Heart right ventricle (tissue), 16 donors: ENCODE measurements at places on chromosomes 6 and 20.

DNA sequence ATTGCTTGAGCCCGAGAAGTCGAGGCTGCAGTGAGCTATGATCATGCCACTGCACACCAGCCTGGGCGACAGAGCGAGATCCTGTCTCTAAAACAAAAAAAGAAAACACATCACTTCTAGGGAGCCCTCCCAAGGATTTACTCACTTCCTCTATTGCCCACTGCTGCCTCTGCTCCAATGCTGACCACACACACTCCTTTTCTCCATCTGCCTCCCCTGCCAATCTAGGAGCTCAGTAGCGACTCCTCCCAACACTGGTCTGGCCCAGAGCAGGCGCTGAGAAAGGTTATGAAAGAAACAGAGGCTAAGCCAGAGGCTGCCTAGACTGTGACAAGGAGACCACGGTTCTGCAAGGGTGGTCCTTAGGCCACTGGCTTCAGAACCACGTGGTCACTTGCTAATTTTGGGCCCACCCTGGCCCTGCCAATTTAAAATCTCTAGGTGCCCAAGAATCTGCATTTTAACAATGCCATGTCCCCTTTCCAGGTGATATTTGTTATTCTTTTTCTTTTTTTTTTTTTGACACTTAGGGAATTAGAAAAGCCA lies 1.3 kb upstream of the E2F1 start:
- no peak for DNase-seq

GRCh38 chr6:158836625-158837311 lies 17.6 kb upstream of the EZR start:
- DNase-seq = no peak

GRCh38 chr6:165649166-165650137 lies 13.6 kb downstream of the PDE10A start:
- DNase-seq = no peak

- peak; percentile 60 for DNase-seq
These were observed 470 bp downstream of the AGER start for GRCh38 chr6:32183483-32184083.
